ENCODE measurements at places on chromosomes 12 and 14.

DNA sequence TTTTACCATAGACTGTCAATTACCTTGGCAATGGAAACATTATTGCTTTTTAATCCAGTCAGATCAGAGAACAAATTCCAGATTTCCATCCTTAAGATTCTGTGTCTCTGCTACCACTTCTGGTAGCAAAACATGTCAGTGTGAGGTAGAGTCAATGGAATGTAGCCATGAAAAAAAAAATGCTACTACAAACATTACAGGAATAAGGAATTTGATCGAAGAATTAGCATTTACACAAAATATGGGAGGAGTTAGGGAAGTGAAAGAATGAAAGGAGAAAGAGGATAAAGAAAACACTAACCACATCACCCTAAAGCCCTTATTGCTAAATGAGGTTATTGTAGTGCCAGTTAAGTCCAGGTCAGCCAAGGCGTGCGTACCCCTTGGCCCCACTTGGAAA is 9.2 kb downstream of the MED21 start:
- DNase-seq: no peak

GRCh38 chr12:107655281-107656065 is 30.1 kb upstream of the PWP1 start:
- no peak for DNase-seq

DNA sequence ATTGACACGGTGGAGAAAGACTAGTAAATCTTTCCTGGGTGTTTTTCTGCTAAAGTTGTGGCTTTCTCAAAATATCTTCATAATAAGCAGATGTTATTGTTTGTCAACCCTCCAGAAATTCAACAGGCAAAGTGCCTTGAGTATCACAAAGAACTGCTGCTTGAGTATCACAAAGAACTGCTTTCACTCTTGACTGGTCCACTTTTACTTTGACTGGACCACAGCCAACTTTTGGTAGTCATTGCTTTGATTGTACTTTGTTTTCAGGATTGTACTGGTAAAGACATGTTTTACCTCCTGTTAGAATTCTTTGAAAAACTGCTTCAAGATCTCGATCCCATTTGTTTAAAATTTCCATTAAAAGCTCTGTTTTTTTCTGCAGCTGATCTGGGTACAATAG is 62.6 kb downstream of the PDZRN4 start:
- no peak for DNase-seq

DNA sequence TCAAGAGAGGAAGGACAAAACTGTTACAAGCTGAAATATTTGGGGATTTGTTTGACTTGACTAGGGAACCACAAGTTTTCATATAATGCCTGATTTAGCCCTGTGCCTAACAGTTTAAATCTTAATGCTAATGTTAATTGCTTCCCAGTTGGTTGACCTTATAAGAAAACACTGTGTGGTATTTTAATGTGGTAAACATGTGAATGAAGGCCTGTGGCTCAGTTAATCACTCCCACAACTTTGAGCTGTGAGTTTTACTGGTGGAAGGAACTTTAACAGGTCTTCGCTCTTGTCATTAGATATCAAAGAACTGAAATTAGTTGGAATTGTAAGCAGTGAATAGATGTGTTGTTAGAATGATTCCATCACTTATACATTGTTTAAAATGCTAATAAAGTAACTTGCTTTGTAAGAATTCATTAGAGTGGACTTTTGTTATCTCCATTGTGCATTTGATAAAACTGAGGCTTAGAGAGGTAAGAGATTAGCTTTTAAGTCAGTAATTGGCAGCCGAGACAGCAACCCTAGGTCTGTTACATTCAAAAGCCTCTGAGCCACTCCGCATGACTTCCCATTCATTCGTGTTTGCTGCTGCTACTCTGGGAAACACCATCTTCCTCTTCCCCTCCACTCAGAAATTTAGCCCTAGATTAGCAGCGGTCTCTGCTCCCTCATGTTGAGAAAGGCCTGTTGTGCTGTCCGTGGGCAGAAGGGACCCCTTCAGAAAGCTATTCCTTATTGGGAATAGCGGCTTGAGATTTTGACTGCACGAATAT is 1.0 kb upstream of the TBK1 start:
- DNase-seq: no peak

DNA sequence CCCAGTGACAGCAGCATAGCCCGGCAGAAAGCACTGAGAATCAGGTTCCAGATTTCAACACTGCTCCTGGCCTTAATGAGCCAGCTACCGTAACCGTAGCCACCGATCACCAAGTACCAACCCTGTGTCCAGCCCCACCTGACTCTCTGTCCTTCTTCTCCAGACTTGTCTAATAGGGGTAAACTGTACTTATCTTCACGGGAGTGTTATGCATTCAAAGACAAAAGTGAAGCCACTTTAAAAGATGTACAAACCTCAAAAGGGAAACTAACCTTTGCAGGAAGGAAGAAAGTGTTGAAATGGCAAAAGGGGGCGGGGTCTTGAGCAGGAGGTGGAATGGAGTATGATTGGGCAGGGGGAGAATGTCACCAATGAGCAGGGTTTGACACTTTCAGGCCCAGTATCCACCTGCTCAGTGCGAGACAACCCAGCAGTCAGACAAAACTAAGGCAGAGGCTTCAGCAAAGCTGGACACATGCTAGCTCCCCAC is 226.1 kb downstream of the CHST11 start:
- no peak for DNase-seq

- DNase-seq: peak; percentile 19
Measured at GRCh38 chr12:78628491-78629100, 236.0 kb upstream of the SYT1 start.

DNA sequence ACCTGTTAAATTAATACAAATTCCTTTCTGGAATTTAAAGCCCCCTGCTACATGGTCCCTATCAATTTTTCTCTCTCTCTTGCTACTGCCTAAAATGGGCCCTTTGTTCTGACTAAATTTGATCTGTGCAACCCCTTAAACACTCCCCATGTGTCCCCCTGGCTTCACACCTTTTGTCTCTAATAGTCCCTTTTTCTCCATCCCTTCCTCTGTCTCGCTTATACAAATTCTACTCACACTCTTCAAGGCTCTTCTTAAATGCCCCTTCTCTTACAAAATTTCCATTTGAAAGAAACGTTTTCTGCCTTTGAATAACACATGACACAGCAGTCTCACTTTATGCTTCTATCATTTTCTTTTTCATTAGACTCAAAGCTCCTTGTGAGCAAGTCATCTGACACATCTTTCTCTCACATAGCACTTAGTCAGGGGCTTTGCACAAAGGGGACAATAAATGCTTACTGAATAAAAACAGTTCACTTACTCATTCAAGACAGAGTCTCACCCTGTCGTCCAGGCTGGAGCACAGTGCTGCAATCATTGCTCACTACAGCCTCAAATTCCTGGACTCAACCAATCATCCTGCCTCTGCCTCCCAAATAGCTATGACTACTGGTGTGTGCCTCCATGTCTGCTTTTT is 41.5 kb upstream of the NR2C1 start:
- DNase-seq: no peak

- no peak for DNase-seq
Measured at GRCh38 chr12:100331871-100332270, 25.0 kb upstream of the SLC17A8 start.

DNA sequence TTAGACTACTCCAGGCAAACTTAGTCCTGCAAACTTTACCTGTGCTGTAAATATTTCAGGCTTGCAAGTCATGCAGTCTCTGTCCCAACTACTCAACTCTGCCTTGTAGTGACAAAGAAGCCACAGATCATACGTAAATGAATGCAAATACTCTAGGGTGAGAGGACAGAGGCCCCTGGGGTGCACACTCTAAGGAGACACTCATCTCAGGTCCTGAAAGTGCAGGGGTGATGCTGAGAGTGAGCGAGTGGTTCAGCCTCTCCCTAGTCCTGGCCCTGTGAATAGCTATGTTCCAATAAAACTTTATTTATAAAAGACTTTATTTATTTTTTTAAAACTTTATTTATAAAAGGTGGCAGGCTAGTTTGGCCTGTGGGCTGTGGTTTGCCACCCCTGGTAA is 34.9 kb downstream of the HCAR2 start:
- no peak for DNase-seq

DNA sequence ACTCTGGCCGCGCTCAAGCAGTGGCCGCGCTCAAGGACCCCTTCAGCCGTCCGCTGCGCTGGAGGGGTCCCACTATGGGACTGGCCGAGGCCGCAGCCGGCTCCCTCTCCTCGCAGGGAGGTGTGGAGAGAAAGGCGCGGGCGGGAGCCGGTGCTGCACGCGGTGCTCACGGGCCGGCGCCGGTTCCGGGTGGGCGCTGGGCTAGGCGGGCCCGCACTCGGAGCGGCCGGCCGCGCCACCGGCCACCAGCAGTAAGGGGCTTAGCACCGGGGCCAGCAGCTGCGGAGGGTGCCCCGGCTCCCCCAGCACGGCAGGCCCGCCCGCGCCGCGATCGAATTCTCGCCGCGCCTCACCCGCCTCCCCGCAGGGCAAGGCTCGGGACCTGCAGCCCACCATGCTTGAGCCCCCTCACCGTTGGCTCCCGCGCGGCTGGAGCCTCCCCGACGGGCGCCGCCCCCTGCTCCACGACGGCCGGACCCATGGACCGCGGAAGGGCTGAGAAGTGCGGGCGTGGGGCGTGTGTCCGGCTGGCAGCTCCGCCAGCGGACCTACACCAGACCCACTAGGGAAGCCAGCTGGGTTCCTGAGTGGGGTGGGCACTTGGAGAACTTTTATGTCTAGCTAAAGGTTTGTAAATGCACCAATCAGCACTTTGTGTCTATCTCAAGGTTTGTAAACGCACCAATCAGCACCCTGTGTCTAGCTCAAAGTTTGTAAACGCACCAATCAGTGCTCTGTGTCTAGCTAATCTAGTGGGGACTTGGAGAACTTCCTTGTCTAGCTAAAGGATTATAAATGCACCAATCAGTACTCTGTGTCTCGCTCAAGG is 49.5 kb downstream of the KLHL28 start:
- DNase-seq: no peak

DNA sequence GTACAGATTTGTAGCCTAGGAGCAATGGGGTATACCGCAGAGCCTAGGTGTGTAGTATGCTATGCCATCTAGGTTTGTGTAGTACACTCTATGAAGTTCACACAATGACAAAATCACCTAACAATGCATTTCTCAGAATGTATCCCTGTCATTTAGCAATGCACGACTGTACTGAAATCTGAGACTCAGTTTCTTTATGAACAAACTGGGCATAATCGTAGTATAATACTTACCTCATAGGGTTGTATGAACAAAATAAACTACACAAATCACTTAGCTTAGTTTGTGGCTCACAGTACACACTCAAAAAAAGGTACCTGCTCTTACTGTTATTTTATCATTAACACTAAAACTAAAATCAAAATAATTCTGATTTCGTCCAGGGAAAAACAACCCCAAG is 6.9 kb upstream of the PRKAG1 start:
- DNase-seq: no peak

DNA sequence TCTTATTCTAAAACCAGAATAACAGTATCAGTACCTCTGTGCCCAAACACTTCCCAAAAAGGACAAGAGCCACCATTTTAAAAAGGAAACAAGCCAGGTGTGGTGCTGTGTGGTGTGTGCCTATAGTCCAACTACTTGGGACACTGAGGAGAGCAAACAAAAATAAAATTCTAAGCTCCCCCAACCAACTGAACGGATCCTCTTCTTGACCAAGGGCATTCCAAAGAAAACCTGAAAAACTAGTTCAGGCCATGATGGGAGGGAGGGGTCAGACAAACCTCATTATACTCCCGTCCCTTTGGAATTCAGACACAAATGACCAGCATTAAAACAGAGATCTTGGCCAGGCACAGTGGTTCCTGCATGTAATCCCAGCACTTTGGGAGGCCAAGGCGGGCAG is 20.5 kb downstream of the SLC11A2 start:
- DNase-seq: peak; percentile 49

GRCh38 chr14:95146079-95146771 is 11.1 kb downstream of the DICER1 start:
- no peak for DNase-seq

DNA sequence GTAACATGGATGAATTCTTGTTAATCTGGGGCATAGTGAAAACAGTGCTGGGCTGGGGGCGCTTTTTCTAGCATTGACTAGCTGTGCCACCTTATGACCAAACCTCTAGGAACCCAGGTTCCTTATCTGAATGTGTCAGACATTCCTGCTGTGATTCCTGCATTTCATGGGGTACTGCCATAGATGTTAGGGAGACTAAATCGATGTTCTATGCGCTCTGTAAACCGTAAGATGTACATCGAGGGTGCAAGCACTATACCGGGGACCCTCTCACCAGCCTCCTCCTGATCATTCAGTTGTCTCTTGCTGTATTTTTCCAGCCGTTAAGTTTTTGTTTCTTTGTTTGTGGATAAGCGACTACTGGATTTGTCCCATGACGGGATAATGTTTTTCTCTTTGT is 170.9 kb upstream of the PARP11 start:
- DNase-seq: no peak

GRCh38 chr12:113796852-113797534 is 169.1 kb downstream of the RBM19 start:
- DNase-seq: no peak

DNA sequence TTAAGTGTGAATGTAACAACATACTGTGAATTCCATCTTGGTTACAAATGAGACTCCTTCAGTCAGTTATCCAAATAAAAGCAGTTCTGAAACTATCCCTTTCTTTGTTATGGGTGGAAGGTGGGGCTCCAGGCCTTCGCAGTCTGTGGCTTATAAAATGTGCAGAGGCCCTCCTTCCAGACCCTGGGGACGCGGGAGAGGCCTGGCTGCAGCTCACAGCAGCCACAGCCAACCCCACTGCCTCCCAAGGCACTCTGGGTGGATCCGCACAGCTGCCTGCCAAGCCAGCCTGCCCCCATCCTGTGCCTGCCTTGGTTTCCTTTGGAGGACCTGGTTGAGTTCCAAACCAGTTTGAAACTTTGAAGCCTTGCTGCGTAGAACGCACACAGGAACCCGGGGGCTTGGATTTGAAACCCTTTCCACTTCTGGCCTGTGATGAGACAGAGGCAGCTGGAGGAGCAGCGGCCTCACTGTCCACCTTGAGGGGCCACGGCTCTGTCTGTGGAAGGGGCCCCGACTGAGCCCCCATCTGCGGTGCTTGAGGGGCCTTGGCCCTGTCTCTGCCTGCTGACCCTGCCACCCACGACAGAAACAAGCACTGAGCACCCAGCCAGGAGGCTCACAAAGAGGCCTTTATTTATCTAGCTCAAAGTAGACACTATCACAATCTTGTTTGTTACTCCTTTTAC is 30.4 kb downstream of the CCNK start:
- no peak for DNase-seq

DNA sequence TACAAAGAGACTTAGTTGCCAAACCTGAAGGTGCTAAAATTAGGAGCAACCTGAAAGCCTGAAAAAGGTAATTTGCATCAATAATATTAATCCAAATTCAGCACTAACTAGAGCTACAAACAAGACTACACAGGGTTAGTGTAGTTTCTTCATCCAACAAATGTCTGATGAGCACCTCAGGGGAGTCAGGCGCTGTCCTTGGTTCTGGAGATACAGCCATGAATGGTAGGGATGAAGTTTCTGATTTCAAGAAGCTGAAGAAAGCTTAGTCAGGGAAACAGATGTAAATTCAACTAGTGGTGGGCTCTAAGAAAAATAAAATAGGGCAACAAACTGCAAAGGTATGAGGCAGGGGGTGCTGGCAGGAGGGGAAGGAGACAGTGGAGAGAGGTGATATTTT is 266.3 kb downstream of the GLT1D1 start:
- peak; percentile 2 for DNase-seq

GRCh38 chr14:37591311-37591940 is 3.6 kb downstream of the FOXA1 start:
- no peak for DNase-seq
